HCEC 1CT (cell line): ENCODE measurements at places on chromosomes 7 and 10.

GRCh38 chr7:103989200-103989784 is at the start of gene RELN:
TSS of gene RELN (minus strand) at chr7:103989658. CDS start at chr7:103989356, 302 bp downstream.
- DNase-seq, result no peak

DNA sequence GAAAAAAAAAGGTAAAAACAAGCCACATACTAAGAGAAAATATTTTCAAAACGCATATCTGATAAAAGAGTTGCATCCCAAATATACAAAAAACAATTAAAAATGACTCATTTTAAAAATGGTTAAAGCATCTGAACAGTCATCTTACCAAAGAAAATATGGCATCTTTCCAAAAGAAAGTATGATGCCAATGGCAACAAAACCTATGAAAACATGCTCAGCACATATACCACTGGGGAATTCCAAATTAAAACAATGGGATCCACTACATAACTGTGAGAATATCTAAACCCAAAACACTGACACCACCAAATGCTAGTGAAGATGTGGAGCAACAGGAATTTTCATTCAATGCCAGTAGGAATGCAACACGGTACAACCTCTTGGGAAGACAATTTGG is 39.3 kb downstream of the VSTM2A start:
- DNase-seq, result no peak

GRCh38 chr10:121734589-121735045 is 136.4 kb upstream of the FGFR2 start:
- peak; percentile 6 for DNase-seq

DNA sequence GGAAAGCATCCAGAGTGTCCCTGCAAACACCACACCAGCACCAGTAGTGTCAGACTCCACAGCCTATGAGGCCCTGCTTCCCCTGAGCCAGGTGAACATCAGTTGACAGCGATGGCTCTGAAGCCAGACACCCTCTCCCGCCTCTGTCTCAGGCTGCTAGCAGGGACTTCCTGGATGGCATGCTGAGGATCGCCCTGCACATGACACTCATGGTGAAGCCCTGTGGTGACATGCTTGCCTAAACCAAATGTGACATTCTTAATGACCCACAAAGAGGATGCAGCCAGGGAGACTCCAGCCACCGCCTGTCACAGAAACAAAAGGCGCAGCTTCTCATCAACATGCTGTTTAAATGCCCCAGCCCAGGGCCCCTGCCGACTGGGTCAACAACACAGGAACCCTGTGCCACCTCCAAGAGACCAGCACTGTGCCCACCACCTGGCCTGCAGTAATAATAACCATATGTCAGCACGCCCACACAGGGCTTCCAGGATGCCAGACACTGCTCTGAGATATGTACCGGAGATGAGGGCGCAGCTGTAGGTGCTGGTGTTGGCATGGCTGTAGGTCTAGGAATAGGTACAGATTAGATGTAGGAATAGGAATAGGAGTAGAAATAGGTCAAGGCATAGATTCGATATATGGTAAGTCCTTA is 81.3 kb downstream of the GRID1 start:
- DNase-seq, result no peak

DNA sequence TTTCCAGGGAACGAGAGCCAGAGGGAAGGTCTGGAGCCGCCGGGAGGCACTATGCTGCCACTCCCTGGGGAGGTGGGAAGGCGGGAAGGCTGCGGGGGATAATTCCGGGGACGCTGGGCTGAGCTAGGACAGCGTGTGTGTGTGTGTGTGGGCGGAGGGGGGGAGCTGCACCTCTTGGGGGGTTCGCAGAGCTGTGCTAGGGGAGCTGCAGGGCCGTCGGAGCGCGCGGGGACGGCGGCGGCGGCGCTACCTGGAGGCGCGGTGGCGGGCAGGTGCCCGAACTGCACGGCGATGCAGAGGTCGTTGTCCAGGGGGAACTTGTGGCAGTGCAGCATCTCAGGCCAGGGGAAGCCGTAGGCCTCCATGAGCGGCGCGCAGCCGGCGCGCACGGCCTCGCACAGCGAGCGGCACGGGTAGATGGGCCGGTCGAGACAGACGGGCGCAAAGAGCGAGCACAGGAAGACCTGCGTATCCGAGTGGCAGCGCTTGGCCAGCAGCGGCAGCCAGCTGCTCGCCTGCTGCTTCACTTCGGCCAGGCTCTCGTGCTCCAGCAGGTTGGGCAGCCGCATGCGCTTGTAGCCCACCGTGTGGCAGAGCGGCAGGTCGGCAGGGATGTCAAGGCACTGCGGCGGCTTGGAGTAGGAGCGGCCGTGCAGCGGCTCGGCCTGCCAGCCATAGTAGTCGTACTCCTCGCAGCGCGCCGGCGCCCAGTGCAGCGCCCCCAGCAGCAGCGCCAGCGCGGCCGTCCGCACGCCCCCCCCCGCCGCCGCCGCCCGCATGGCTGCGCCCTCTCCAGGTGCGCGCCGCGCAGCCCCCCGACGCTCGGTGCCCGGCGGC is 526 bp downstream of the SFRP5 start:
- no peak for DNase-seq

- no peak for DNase-seq
Observed at GRCh38 chr10:69679736-69680135, 49.7 kb downstream of the FAM241B start.

GRCh38 chr10:118564652-118565051 is 30.8 kb downstream of the PRLHR start:
- peak; percentile 44 for DNase-seq

DNA sequence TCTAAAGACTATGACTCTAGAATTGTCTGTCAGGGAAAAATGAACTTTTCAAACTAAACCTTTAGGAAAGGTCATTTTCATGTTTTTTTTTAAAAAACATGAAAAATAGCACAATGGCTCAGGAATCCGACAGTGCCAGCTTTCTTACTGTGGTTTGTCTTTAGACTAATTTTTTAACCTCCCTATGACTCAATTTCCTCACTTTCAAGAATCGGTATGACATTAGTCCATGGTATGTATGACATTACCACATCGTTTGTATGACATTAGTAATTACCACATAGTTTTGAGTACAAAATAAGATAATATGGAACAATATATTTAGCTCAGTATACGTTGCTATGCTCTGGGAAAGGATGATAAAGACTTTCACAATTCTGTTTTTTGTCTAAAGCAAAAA is 383.2 kb downstream of the PTPRN2 start:
- no peak for DNase-seq

- no peak for DNase-seq
Observed at GRCh38 chr7:99195867-99196266, 12.0 kb downstream of the KPNA7 start.

- peak; percentile 47 for DNase-seq
Observed at GRCh38 chr7:78967046-78967445, 486.4 kb downstream of the MAGI2 start.

GRCh38 chr7:46129831-46130230 is 208.8 kb upstream of the IGFBP3 start:
- DNase-seq, result no peak

GRCh38 chr10:30383356-30383755 is 34.3 kb upstream of the MTPAP start:
- DNase-seq, result no peak

DNA sequence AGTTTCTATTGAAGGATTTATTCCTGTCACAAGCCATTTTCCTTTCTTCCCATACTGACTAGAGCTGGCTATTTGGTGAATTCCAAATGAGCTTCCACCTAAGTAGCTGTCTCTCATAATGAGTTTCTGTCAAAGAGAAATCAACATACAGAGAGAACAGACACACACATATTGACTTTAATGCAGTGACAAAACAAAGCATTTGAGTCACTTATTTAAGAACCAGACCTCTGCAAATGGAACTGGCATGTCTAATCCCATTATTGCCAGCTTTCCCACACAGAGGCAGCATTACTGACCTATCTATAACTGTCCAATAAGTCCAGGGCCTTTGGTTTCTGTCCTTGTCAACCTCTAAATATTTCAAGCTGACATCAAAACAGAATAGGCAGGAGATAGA is 179.3 kb upstream of the CSTF2T start:
- DNase-seq, result no peak

DNA sequence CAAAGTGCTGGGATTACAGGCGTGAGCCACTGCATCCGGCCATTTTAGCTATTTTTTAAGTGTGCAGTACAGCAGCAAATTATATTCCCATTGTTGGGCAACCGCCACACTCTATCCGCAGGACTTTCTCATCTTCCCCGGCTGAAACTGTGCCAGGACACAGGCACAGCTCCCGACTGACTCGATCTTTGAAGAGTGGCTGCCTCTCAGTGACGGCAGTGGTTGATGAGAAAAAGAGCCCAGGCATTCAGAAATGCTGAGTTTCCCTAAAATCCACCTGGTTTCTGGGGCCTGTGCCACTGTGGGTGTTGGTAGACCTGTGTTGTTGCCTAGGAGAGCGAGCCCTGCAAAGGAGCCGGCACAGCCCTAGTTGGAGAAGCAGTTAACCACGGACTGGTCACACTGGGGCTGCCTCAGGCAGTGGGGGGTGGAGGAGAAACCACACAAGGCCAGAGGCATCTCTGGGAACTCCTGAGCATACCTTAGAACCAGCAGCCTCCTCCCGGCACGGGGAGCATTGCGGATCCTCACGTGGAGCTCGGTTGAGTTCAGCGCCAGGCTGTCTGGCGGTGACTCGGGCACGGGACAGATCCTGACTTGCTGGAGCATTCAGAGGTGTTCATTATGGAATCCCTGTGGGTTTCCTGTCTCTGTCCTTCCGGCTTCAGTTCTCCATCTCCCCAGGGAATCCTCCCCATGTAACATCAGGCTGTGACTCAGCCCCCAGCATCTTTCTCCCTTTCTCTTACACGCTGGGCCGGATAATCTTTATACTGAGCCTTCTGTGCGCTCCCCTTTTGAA is 16.2 kb downstream of the PFKFB3 start:
- no peak for DNase-seq

GRCh38 chr7:32680259-32681173 is 185.2 kb downstream of the AVL9 start:
- peak; percentile 28 for DNase-seq

- no peak for DNase-seq
Observed at GRCh38 chr10:31424473-31424872, 105.5 kb downstream of the ZEB1 start.

DNA sequence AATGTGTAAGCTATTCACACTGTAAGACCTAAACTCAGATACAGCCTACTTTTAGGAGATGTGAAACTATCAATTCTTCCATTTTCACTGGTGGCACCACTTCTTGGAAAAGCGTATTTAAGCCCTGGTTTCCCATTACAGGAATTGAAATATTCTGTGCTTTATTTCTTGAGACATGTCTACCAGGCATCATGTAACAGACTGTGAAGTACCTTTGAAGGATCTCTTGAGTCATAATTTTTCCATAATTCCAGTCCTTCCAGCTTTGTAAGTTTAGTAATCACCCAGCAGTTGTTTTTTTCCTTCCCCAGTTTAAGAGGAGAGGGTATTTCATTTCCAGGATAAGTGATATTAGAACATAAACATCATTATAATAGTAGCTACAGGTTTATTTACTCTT is 186.0 kb upstream of the PRPS1L1 start:
- no peak for DNase-seq

DNA sequence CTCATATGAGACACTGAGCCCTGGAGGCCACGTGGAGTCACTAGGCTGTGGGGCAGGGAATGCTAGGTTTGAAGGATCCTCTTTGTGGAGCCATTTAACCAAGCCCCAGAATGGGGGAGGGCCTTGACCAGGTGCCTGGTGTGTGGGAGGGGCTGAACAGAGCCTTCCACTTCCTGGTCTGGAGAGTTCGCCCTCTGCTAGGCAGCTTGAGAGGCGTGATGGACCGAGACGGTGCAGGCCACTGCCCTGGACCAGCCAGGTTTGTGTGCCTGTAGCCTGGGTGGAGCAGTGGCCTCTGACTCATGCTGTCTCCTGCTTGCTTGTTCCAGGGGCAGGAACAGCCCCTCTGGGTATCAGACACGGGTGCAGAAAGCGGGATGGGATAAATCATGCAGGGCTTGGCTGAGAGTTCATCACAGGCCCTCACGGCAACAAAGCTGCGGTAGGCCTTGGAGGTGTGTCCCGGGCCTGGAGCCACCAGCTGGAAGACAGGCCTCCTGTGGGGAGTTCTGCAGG is 27.4 kb downstream of the ADAMTS14 start:
- DNase-seq, result no peak

GRCh38 chr7:24501009-24501408 is 72.2 kb upstream of the PALS2 start:
- DNase-seq, result no peak

DNA sequence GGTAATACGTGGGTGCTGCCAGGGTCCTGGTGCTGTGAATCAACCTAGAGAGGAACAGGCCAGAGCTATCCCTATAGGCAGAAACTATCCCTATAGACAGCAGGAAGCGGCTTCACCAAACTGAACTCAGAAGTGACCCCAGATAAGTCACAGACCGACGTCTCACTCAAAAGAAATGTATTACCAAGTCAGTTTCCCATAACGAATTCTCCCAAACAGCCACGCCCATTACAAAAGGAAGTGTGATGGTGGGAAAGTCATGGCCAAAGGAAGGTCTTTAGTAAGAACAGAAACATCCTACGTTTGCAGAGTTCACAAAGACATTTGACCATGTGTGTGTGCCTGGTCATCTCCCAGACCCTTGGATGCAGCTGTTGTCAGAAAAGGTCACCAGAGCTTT is 470.8 kb upstream of the ADARB2 start:
- DNase-seq, result no peak

DNA sequence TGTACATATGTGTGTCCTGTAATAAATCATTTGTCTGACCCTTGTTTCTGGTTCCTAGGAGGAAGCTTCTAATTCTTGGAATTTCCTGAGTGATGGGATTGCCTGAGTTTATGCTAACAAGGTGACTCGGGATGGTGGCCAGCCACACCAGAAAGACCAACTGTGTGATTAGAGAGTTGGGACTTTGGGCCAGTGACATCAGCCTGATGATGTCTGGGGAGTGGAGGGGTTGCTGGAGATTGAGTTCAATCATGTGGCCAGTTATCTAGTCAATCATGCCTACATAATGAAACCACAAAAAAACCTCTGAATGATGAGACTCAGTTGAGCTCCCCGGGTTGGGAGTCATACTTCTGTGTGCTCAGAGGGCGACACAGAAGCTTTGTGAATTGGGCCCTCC is 23.5 kb upstream of the CARD11 start:
- DNase-seq, result no peak

DNA sequence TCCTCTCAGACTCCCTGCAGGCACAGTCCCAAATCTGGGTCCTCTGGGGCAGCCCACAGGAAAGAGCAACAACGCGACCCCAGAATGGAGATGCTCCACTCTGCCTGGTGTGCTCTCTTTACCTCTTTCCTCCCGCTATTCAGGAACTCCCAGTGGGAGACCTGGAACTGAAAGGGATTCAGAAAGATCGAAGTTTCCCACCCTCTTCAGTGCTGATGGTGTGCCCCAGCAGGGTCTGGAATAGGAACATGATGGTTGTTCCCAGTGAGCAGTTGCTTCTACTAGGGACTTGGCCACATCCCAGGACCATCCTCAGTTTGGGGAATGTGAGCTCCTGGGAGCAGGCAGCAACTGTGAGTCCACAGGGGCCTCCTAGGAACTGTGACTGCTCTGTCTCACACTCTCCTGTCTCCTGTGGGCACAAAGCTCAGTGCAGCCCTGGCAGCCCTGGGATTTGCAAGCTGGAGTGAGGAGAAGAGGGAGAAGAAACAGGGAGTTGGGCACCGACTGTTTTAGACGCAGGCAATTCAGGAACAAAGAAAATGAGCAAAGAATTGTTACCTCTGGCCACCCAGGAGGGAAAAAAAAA is 17.9 kb downstream of the OR6V1 start:
- DNase-seq, result no peak

GRCh38 chr10:44460416-44460815 is 75.5 kb upstream of the CXCL12 start:
- DNase-seq, result no peak
